ENCODE measurements at places on chromosomes 2 and 18. TPM values are rescaled to one million over a fixed set of nuclear protein-coding genes. Genes with fewer than 3 reads are reported as not detected.

- DNase-seq, result no peak
Measured at GRCh38 chr2:149737896-149738295, 150.3 kb upstream of the MMADHC start.

GRCh38 chr2:170176212-170176611 lies 1.7 kb upstream of the MYO3B start:
- no peak for DNase-seq

- DNase-seq, result no peak
Measured at GRCh38 chr2:5691985-5692529, at the start of gene SOX11. Gene SOX11, plus strand, starts transcription at chr2:5692384. Its CDS starts 338 bp downstream, at chr2:5692722.

DNA sequence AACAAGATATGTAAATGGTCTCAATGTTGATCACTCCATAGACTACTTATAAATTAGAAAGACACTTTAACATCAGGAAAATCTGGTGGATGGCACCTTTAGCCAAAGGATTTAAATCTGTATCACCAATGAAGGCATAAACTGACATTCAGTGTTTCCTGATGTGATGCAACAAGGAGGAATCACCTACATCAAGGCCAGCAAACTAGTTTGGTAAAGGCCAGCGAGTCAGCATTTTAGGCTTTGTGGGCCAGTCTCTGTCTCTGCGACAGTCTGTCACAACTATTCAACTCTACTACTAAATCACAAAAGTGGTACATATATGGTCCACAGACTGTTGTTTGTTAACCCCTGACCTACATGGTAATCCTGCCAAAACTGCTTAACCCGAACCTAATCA lies 33.3 kb downstream of the C2orf76 start:
- DNase-seq, result no peak

The PPP1R1C gene
- not detected for total RNA-seq

GRCh38 chr2:10890706-10891270 lies 20.9 kb upstream of the KCNF1 start:
- DNase-seq, result no peak

The SPOPL gene
- 19.9 TPM for total RNA-seq

DNA sequence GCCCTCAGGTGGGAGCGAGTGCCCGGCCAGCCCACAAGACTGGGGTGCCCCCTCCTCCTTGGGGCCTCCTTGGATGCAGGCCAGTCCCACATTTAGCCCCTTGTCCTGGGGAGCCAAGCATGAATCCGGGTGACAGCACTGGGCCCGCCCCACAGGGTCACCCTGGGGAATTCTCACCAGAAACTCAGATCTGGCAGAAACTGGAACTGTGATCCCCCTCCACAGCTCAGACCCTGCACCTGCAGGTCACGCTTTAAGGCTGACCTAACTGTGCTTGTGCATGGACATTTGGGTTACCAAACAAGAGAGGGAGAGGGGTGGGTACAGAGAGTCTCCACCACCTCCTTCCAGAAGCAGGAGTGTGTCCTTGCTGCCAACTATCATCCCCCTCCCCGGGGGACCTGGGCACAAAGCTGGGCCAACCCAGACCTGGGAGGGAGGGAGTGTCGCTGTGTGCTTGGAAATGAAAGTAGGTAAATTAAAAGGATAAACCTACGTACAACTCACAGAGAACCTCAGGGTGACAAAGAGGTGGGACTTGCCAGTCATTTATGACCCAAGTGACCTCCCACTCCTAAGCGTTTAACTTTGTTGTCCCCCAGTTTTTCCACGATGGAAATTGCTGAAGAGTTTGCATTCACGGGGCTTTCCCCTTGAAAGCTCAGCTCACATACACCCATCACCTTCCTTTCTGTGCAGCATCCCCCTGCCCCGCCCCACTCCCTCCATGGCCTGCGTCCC lies 9.1 kb downstream of the ITM2C start:
- peak; percentile 86 for DNase-seq

DNA sequence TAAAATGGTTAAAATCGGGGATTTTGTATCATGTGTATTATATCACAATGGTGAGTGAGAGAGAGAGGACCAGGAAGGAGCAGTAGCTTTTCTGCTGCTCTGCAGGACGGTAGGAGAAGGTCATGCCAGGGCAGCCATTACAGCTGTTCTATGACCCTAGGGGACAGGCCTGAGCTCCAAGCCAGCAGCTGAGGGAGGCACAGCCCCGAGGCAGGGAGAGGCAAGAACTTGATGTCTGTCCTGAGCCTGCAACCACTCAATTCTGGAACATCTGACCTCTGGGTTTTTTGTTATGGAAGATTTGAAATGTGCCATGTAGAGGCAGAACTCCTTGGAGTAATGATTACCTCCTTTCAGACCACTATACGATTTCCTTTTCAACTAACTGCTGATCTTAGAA lies 135.8 kb upstream of the SH3BP4 start:
- DNase-seq, result no peak

DNA sequence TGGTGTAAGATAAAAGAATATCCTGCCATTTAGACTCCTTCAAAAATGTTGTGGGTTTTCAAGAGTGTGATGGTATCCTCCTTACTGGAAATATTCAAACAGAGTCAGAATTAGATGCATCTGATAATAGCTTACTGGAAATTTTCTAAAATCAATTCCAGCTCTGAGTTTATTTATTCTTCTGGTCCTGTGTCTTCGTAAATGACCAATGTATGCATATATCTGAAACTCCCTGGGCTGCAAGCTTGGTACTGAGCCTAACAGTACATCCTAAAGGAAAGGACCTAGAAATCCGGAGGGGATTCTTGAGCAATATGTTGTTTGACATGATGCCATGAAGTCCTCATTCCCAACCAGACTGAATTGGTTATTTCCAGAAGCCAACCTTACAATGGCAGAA lies 130.4 kb downstream of the KCNE4 start:
- DNase-seq, result no peak

DNA sequence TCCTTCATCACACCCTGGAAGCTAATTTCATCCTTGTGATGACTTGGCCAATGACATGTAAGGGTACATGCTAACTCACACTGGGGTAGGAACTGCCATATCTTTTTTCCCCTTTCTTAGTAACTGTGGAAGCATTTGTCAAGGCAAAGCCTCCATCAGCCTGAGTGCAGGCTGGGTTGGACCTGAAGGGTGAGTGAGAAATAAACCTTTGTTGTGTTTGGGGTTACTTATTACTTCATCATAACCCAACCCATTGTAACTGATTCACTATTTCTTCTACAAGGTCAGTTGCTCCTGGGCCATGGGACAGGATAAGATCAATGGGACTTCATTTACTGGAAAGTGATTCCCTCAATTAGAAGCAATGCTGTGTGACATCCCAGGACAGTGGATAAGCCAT lies 108.4 kb downstream of the COL6A3 start:
- DNase-seq, result no peak

GRCh38 chr2:8882094-8882493 lies 44.7 kb upstream of the KIDINS220 start:
- no peak for DNase-seq

- DNase-seq, result no peak
Measured at GRCh38 chr2:74817304-74817675, 16.6 kb upstream of the HK2 start.

GRCh38 chr2:134621939-134622705 lies 96.7 kb downstream of the TMEM163 start:
- DNase-seq, result no peak

DNA sequence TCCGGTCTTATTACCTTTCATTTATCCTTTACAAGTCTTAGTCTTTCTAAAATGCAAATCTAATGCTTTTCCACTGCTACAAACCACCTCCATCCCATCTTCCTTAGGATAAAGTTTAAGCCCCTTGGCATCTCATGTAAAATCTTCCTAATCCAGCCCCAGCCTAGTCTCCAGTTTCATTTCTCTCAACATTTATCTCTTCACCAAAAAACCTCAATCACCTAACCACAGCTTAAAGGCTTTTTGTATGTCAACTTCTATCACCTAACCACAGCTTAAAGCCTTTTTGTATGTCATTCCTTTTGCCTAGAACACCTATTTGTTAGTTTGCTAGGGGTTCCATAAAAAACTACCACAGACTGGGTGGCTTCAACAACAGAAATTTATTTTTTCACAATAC lies 4.2 kb downstream of the TRAK2 start:
- DNase-seq, result no peak

DNA sequence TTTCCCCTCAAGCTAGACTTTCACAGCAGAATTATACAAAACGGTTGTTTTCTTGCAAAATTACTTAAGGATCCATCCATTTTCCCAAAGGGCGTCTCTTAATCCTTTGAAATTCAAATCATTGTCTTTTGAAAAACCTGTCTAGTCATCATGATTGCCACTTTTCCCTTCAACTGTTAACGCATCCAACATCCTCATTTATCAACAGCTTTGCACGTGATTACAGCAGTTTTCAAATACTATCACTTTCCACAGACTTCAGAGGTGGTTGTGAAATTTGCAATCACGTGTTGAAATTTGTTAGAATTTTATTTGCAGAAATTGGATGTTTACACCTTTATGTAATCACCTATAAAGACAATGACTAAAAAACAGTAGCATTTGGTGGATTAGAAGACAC lies 304.4 kb upstream of the SLC39A10 start:
- DNase-seq, result no peak

DNA sequence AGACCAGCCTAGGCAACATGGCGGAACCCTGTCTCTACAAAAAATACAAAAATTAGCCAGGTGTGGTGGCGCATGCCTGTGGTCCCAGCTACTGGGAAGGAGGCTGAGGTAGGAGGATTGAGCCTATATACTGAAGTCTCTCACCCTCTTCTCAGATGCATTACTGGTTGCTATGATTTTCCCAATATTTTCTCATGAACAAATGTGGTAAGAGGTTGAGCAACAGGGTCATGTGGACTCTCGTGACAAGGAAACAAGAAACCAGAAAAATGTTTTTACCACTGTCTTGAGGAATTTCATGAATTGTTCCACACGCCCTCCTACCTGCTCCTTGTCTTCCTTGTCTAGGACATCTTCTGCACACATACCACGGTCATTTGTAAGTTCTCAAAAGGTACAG lies 12.4 kb downstream of the LMAN2L start:
- DNase-seq, result no peak

GRCh38 chr18:61734396-61734795 lies 158.4 kb downstream of the RNF152 start:
- DNase-seq, result no peak

- DNase-seq, result no peak
Measured at GRCh38 chr2:236577481-236578410, 8.1 kb downstream of the ACKR3 start.

The RUFY4 gene
- 0.42 TPM for total RNA-seq

DNA sequence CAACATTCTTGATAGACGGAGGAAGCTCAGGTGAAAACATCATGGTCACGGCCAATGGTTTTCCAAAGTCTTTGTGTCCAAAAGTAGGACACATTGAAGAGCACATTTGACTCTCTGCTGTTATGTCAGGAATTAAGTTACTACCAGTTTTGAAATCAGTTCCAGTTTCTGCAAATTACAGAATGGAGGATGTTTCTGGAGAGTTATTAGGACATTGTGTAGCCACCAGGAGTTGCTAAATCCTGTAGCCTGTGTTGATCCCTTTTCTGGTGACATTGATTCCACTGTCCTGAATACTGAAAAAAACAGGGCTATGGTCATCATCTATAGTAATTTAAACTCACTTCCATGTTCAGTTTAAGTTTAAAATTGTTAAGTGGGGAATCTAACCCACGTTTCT lies 15.3 kb downstream of the UPP2 start:
- no peak for DNase-seq

- no peak for DNase-seq
Measured at GRCh38 chr2:202079310-202079709, 6.3 kb downstream of the KIAA2012 start.

The GALNT13 gene
- total RNA-seq, result 3.1 TPM

The NYAP2 gene
- total RNA-seq, result not detected

The SPC25 gene
- total RNA-seq, result 0.32 TPM

All from mesenteric fat pad (tissue), 1 donor.